ENCODE measurements at places on chromosomes 1 and 21. TPM values are rescaled to one million over a fixed set of nuclear protein-coding genes. Genes with fewer than 3 reads are reported as not detected.

GRCh38 chr1:159204161-159205141, at the start of gene ACKR1:
Gene ACKR1 (plus strand): TSS chr1:159204875. CDS start chr1:159204960, 85 bp downstream.
- H3K27me3 ChIP-seq, result peaks cover 71% of the 10 kb centered on the region
- peaks cover 19% of the 10 kb centered on the region for H3K4me1 ChIP-seq
- no peaks in the 10 kb centered on the region for H3K36me3 ChIP-seq
- DNase-seq, result no peak
- no peak within 1 kb of the TSS for H3K4me3 ChIP-seq
- H3K27ac ChIP-seq, result no peak within 1 kb of the TSS

- H3K4me3 ChIP-seq, result no peak overlapping the region
- H3K36me3 ChIP-seq, result no peaks in the 10 kb centered on the region
- H3K27me3 ChIP-seq, result peaks cover 14% of the 10 kb centered on the region
- no peak overlapping the region for H3K27ac ChIP-seq
Measured at GRCh38 chr1:205381305-205381704, 24.6 kb upstream of the KLHDC8A start.

DNA sequence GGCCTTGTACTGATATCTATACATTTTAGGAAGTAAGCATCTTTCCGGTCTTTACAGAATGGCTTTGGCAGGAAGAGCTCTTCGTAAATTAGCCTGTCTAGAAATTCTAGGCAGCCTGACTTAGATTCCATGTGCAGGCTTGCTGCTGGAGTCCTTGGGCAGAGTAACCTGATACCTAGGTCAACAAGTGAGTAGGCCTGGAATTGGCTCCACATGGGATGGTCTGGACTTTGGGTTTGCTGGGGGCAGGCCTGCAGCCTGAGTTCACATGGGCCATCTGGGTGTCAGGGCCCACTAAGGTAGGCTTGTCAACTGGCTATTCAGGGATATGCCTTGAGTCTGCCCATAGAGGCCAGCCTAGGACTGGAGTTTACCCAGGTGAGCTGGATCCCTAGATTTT, 59.6 kb upstream of the CYYR1 start:
- no peak overlapping the region for H3K27ac ChIP-seq
- no peak for DNase-seq
- no peaks in the 10 kb centered on the region for H3K27me3 ChIP-seq

- no peak overlapping the region for H3K4me3 ChIP-seq
- H3K36me3 ChIP-seq, result peaks cover 2% of the 10 kb centered on the region
- no peaks in the 10 kb centered on the region for H3K27me3 ChIP-seq
- H3K27ac ChIP-seq, result no peak overlapping the region
Measured at GRCh38 chr1:40841602-40842001, 20.6 kb downstream of the CITED4 start.

DNA sequence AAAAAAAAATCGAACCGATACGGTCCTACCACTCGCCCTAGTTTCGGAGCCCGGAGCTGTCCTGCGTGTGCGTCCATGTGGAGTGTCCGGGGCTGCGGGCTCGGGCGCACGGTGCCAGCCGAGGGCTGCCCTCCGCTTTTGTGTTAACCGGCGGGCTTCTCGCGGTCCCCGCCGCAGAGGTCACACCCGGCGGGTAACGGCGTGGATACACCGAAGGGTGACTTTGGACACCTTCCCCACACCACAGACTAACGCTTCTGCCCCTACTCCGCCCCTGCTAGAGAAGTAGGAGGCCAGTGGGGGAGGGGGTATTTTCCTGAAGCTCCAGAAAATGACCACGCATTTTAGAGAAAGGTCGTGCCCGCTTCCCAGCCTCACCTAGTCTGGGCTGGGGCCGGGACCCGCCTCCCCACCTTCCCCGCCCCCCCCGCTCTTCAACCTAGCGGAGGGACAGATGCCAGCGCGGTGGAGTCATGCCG, 609 bp upstream of the ATF3 start:
- DNase-seq, result peak; percentile 51
- H3K36me3 ChIP-seq, result peaks cover 17% of the 10 kb centered on the region
- peak overlapping the region; percentile 88 for H3K27ac ChIP-seq

DNA sequence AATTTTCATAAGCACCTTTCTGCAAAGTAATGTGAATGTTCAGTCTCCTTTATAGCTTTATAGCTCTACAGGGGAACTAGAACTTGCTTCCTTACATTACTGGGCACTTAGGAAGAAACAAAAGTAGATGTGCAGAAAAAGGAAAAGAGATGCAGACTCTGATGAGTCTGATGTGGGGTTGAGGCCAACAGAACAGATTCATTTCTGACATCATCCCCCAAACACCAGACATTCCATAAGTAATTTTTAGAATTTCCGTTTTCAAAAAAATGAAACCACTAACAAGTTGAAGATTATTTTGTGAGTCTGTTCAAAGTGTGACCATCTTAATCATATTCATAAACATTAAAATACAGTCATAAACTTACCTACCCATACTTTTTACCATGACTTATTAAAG, 96.0 kb downstream of the NRIP1 start:
- no peaks in the 10 kb centered on the region for H3K4me1 ChIP-seq
- H3K27ac ChIP-seq, result no peak overlapping the region
- no peak for DNase-seq
- H3K36me3 ChIP-seq, result peaks cover 9% of the 10 kb centered on the region
- H3K27me3 ChIP-seq, result no peaks in the 10 kb centered on the region

- no peak for DNase-seq
- H3K4me1 ChIP-seq, result no peaks in the 10 kb centered on the region
- H3K27me3 ChIP-seq, result peaks cover 9% of the 10 kb centered on the region
- H3K4me3 ChIP-seq, result no peak overlapping the region
- no peaks in the 10 kb centered on the region for H3K36me3 ChIP-seq
Measured at GRCh38 chr1:204161609-204162493, 4.3 kb downstream of the REN start.

DNA sequence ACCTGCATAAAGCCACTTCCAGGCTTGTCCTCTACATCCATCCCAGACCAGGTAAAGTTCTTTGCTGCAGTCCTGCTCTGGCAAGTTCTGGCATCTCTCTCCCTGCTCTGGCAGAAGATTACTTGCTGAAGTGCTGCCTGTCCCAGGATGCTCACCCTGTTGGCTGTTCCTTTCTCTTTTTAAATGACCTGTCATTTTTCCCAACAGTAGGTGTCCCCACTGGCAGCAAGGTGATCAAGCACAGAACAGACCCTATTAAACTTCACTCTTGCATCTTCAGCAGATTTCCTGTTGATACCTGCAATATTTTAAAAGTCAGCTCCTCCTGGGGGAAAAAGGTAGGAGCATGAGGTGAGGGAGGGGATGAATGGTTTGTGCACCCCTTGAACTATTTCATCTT, 332.6 kb downstream of the PBX1 start:
- no peaks in the 10 kb centered on the region for H3K4me1 ChIP-seq
- no peaks in the 10 kb centered on the region for H3K36me3 ChIP-seq

The RPS6KA1 gene
- total RNA-seq, result 163 TPM

The HES2 gene
- total RNA-seq, result 0.44 TPM

The ZP4 gene
- not detected for total RNA-seq

The CACHD1 gene
- 1.6 TPM for total RNA-seq

The BCL2L15 gene
- total RNA-seq, result 1.3 TPM

The RNU1-3 gene
- 1,100 TPM for total RNA-seq
